Caudate nucleus (tissue), 63 donors: ENCODE measurements at places on chromosomes 5 and 9.

GRCh38 chr5:97049175-97049574 is 93.2 kb downstream of the LIX1 start:
- no peak for DNase-seq

- no peak for DNase-seq
Observed at GRCh38 chr5:124580925-124581737, 165.3 kb downstream of the ZNF608 start.

DNA sequence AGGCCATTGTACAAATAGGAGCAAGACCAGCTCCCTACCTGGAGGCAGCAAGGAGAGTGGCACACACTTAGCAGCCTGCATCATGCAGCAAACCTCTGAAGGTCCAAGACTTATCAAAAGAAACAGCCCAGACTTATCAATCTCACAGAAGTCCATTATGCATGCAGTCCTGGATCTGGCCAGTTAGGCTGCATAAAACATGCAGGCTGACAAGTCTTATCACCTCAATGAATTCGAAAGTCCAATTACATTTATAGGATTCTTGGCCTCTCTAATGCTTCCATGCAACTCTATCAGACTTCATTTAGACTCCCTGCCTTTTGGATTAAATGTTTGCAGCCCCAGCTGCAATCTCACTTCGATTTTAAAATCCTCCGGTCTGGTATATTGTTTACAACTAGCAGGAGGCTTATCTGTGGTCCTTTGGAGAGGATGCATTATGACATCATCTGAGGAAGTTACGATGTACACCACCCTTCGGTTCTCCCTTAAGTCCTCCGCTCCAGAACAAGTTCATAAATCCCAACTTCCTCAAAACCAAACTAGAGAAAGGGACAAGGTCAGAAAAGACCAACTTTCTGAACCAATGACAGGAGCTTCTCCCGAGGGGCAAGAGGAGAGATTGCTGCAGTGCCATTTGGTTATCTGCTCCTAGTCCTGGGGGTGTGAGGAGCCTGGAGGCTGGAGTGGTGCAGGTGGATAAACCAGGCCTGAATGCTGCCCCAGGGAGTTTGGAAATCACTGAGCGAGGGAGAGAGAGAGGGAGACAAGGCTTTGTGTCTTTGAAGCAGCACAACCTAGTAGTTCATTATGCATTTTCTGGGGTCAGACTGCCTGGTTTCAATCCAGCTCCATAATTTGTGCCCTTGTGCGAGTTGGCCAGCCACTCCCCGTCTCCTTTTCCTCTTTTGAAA is 313.9 kb downstream of the TLE1 start:
- no peak for DNase-seq

DNA sequence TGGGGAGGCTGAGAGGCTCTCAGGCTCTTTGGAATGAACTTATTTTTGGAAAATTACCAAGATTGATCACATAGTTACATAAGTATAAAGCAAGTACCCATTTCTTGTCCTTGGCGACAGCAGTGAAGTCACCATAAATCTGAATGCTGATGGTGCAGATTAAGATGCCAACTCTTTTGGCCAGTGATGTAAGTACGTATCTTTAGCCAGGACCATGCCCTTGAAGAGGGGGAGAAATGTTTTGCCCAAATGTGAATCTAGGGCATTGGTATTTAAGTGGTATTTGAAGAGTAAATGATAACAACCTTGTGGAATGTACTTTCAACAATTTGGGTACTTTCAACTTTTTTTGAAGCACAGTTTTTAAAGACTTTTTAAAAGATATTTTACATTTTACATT is 68.2 kb upstream of the RAD23B start:
- DNase-seq: no peak

- no peak for DNase-seq
Observed at GRCh38 chr5:15215056-15215455, 284.9 kb upstream of the FBXL7 start.

DNA sequence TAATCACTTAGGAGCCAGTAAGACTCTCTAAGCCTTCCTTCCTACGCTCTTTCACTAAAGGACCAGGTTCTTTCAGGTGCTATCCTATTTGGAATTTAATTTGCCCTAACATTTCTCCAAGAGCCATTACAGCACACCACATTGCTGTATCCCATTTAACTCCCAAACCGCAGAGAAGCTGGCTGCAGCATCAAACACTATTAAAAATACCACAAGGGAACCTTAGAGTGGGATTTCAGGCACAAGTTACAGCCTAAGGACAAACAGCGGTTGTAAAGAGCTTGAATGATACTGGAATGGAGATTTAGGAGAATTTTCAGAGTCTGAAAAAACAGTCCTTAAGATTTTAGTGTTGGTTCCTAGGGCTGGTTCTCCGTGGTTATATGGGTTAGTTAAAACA is 566.4 kb downstream of the RAB3C start:
- no peak for DNase-seq

DNA sequence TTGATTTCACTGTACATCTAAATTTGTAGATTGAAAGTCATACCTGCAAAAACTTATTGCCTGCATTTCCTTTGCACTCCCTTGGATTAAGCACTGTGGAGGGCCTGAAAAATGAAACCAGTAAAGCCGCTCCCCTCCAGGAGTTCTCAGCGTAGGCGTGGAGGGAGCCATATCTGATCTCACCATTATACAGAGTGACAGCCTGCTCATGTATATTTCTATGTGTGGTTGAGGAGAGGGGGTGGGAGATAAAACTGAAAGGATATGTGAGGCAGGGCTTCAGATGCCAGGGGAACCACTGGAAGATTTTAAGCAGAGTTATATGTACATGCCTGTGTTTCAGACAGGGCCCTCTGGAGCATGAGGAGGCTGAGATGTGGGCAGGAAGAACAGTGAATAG is 303.0 kb downstream of the MSX2 start:
- no peak for DNase-seq

GRCh38 chr9:37119907-37120842 is at the start of gene ZCCHC7:
ZCCHC7 (plus strand) TSS chr9:37120574.
- DNase-seq: peak; percentile 92

DNA sequence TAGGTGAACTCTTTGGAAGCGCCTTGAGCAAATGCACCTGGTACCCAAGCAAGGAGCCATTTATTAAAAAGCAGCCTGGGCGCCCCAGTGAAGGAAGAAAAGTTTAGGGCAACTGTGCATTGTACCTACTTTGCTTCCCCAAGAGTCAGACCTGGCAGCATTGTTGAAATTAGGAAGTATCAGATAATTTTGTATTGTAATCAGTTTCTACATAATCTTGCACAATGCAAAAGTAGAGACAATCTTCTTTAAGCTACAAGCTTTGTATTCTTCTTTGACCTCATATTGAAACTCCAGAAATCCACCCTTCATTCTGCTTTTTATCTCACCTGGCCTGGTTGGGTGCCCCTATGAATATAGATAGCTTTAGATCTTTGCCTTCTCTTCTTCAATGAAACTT is 490.8 kb downstream of the RASEF start:
- DNase-seq: no peak

DNA sequence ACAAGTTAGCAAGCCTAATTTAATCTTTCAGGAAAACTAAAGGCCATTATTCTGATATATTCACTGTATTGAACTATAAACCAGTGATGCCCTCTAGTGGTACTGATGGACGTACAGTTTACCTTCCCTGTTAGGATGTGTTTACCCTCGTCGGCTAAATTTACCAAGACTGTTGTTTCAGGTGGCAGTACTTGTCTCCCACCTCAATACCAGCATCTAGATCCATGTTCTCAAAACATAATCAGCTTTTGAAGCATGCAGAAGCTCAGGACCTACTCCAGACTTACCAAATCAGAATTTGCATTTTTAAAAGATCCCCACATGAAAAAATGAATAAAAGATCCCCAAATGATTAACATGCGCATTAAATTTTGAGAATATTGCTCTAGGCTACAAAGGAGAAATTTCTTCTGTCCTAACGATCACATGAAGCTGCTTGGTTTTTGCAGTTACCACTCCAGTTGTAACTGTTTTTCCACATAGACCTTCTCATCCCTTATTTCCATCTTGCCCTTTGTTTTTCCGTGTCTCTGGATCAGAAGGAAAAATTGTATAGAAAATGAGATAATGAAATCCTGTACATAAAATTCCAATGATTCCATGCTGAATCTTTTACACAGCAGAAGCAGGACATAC is 3.2 kb upstream of the BAAT start:
- DNase-seq: no peak

DNA sequence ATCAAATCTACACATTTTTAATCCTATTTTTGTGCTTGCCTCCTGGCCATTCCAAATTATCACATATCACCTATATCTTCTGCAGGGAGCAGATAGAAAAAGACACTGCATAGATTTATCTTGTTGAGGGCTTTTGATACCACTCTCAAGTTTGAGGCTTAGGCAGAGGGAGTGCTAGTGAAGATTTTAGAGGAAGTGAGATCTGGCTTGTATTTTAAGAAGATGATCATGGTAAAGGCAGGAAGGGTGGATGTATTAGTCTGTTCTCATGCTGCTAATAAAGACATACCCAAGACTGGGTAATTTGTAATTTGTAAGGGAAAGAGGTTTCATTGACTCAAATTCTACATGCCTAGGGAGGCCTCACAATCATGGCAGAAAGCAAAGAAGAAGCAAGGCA is 220.9 kb upstream of the TUT7 start:
- DNase-seq: no peak

DNA sequence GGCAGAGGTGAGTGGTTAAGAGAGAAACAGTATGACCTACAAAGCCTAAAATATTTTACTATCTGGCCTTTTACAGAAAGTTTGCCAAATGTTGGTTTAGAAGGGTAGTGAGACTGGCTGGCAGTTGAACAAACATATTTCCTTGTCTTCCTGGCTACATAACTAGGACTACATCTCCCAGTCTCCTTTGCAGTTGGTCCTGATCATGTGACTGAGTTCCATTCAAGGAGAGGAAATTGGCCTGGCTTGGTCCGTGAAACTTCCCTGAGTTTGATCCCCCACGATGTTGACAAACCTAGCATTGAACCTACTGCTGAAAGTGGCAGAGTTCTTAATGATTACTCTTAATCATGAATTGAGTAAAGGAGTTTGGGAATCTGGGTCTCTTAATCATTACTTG is 280.8 kb downstream of the SLIT3 start:
- no peak for DNase-seq

DNA sequence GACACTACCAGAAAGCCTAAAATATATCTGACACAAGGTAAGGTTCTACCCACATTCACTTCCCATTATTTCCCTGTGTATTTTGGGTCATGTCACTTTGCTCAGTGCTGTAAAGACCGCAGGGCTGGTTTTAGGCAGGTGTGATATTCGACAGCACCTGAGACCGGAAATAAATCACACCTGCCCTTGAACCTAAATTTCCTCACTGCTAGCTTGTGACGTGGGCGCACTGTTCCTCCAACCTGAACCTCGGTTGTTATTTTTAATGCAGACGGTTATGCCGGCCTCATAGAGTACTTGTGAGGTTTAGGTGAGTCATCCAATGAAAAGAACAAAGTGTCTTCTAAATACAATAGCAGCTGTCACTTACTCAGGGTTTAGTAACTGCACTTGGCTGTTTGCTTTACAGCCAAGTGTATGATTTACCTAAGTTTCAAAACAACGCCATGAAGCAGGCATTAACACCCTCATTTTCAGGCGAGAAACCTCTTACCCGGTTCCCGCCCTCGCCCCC is 20.7 kb upstream of the ZNF782 start:
- no peak for DNase-seq

- no peak for DNase-seq
Observed at GRCh38 chr9:122446819-122447484, 30.8 kb downstream of the OR1J1 start.

DNA sequence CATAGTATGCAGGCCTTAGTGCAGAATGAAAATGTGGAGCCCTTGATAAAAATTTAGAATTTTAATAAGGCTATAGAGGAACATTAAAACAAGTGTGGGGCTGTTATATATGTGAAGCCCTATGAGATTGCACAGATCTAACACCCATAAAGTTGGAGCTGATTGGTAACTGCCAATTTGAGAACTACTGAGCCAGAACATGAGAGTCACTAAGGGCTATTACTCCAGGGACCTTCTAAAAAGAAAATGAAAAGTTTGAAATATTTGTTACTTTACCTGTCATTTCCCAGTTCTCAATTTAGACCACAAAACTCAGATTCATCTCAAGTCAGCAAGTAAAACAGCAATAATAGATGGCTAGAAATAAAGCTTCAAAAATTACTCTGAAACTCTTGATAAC is 898.6 kb downstream of the TLE1 start:
- DNase-seq: no peak

GRCh38 chr9:32584784-32585183 is 11.8 kb upstream of the NDUFB6 start:
- no peak for DNase-seq

GRCh38 chr9:111414406-111414805 is 69.8 kb downstream of the ECPAS start:
- no peak for DNase-seq

DNA sequence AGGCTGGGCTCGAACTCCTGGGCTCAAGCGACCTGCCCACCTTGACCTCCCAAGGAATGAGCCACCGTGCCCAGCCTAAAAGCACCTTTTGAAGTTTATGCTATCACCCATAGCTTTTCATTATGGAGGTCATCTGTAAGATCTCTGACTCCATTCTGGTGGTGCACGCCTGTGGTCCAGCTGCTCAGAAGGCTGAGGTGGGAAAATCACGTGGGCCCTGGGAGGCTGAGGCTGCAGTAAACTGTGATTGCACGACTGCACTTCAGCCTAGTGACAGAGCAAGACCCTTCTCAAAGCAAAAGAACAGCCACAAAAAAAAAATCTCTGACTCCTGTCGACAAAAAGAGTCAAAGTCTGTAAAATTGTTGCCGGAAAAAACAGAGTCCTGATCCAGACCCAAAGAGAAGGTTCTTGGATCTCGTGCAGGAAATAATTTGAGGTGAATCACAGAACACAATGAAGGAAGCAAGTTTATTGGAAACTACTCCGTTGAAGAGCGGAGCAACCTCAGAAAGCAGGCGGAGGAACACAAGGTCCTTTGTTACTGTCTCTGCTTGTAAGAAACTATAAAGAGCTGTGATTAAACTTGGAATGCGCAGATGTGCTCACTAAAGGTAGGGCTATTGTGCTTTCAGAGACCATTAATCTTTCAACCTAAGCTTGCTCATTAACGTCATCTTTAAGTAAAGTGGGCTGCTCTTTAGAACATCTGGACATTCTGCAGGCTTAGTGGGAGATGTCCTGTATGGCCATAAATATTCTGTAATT is 2.0 kb upstream of the HAUS6 start:
- DNase-seq: no peak

GRCh38 chr9:19161257-19162025 is 34.1 kb upstream of the PLIN2 start:
- DNase-seq: no peak

- no peak for DNase-seq
Observed at GRCh38 chr5:81268521-81269196, 32.7 kb upstream of the ZCCHC9 start.

- DNase-seq: no peak
Observed at GRCh38 chr5:62937661-62938558, 359.3 kb downstream of the LRRC70 start.

GRCh38 chr9:13570068-13570974 is 290.8 kb upstream of the MPDZ start:
- no peak for DNase-seq

- DNase-seq: no peak
Observed at GRCh38 chr5:137481596-137481995, 17.5 kb downstream of the SPOCK1 start.

DNA sequence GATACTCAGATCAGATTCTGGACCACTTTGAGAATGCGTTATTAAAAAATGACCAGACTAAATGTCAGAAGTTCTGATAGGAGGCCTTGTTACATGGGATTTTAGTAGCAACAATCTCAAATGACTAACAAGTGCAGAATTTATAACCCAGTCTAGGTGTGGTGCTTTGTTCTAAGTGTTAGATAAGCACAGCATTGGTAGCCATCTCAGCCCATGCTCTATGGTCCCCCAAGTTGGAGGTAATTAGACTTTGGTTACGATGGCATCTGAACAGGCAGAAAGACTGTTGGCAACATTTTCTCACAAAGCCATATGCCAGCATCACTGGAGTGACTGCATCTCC is 140.4 kb upstream of the RPS23 start:
- no peak for DNase-seq
